ENCODE measurements at places on chromosomes 7 and 10.
A peak's percentile ranks its signal among the peaks of the same experiment; 100 is the strongest.

DNA sequence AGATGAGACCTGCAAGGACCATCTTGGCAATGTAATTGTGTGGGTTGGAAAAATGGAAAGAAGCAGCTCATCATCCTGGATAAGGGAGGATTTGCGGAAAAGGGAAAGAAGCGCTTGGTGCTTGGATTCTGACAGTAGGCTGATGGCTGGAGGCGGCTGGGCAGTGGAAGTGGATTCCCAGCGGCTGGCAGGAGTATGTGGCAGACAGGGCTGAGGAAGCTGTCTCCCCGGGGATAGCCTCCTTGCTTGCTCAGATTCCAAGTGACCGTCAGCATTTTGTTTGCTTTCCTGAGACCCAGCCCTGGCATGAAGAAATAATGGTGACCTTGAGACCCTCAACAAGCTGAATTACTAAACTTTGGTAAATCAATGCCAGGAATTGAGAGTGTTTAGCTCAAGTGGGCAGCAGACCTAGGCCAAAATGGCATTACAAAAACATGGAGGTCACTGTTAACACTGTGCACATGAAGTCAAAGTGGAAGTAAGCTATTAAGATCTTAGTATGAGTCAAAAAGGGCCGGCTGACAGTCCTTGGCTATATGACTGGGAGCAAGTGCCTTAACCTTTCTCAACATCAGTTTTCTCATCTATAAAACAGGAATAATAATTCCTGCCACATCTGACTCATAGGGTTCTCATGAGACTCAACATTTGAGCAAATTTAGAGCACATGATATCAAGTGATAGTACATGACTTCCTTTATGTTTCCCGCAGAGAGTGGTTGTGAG lies 21.3 kb downstream of the SLC25A28 start:
- DNase-seq = no peak

DNA sequence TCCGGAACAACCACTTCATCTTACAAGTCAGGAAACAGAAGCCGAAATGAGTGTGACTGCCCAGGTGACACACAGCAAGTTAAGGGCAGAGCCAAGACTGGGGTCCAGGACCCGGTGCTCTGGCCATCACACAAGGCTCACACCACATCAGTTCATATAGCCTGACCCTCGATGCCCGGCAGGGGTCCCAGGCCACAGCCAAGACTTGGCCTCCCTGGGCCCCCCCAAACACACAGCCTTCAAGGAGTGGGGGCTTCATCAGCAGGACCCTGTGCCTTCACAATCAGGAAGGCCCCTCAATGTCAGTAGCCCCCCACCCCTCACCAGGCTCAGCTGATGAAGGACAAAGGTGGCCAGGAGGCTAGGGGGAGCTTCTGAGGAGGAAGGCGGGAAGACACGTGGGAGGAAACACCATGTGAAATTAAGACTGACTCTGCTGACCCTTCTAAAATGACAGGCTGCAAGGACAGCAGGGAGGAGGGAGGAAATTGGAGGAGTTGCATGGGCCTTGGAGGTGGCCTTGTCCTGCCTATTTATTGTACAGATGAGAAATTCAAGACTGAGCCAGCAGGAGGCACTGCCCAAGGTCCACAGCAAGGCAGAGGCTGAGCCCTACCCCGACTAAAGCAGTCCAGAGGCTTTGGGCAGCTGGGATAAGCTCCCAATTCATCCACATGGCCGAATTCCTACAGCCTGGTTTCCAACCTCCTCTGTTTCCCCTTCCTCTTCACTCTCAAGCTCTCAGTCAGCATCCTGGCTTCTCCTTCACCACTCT lies 216.1 kb upstream of the ZMIZ1 start:
- no peak for DNase-seq

GRCh38 chr7:57256637-57257375 lies 124.6 kb upstream of the ZNF479 start:
- no peak for DNase-seq

- no peak for DNase-seq
These were observed 368.5 kb upstream of the MYO3A start for GRCh38 chr10:25565570-25565969.

GRCh38 chr10:130578532-130579289 lies 442.5 kb downstream of the GLRX3 start:
- no peak for DNase-seq

DNA sequence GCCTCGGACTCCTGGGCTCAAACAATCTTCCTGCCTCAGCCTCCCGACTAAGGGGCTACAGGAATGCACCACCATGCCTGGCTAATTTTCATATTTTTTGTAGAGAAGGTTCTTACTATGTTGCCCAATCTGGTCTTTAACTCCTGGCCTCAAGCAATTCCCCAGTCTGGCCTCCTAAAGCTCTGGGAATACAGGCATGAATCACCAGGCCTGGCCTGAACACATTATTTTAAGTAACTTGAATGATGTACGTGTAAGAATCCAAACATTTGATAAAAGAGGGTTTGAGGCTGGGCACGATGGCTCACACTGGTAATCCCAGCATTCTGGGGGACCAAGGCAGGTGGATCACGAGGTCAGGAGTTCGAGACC lies 13.0 kb upstream of the BAMBI start:
- DNase-seq = no peak

GRCh38 chr7:156445997-156446761 lies 194.4 kb upstream of the RNF32 start:
- no peak for DNase-seq

- DNase-seq = peak; percentile 13
These were observed 123.8 kb downstream of the ADRA2A start for GRCh38 chr10:111200505-111201186.

- no peak for DNase-seq
These were observed 3.5 kb upstream of the C7orf25 start for GRCh38 chr7:42915356-42915755.

DNA sequence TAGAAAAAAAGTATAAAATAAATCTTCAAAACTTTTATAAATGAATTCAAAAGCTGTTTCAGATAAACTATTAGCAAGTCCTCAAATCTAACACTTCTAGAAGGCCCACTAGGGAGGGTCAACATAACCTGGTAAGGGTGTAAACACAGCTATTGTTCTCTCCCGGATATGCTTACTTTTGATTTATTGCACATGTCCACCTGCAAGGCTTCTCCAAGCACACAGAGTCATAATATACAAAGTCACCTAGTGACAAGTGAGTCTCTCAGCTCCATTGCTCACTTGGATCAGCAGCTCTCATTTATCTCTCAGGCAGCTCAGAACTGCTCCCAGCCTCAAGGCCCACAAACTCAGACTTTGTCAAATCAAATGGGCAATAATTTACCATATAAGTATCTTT lies 44.0 kb upstream of the COL1A2 start:
- no peak for DNase-seq

Data from stimulated activated effector memory CD8-positive, alpha-beta T cell treated with anti-CD3 and anti-CD28 coated beads, Interleukin-12 subunit alpha, Interleukin-12 subunit beta, amount 100 ng/mL, for 72 hours (primary cell).